NCI-H1105 treated with DMSO at 0.1 percent for 48 hours (cell line): ENCODE measurements at places on chromosomes 13 and 19.

DNA sequence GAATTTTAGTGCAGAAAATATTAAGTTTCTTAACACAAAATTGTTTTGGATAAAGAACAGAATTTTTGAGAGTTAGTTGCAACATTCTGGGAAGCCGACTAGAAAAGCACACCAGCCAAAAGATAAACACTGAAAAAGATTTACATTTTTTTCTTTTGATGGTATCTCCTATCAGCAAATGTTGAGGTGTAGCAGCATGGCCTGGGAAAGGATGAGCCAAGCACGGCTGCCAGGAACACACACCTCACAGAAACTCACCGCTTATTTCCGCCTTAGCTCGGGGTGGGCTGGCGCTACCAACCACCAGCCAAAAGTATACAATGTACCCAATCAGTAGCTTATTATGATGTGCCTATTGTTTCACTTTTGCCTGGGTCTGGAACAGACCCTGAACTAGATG lies 134.7 kb downstream of the MIPEP start:
- no peak for DNase-seq

DNA sequence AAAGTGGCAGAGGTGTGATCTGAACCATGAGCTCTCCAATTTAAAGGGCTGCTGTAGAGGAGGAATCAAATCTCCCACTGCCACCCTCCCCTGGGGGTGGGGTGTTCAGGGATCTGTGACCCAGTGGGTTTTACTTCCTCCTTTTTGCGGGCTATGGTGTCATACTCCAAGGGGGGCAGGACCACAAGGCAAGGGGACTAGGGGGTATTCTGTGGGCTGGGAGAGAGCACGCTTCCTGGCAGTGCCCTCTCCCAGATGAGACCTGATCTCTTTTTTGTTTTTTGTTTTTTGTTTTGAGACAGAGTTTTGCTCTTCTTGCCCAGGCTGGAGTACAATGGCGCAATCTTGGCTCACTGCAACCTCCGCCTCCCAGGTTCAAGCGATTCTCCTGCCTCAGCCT lies 10.3 kb downstream of the PLD3 start:
- no peak for DNase-seq

DNA sequence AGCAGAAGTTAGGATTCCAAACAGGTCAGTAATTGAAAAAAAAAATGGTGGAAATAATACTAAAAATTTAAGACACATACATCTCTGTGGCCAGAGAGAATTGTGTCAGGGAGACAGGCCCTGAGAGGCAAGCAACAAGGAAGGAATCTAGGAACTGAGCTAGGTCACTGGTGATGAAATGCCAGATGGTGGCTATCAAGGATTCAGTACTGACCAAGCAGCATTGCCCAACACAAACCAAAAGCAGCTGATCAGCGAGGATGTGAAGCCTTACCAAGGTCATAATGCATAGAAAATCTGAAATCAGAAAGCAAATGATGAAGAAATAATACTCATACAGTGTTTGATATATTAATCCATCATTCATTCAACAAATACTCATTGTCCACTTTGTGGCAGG lies 905.0 kb downstream of the GPC5 start:
- DNase-seq, result no peak

DNA sequence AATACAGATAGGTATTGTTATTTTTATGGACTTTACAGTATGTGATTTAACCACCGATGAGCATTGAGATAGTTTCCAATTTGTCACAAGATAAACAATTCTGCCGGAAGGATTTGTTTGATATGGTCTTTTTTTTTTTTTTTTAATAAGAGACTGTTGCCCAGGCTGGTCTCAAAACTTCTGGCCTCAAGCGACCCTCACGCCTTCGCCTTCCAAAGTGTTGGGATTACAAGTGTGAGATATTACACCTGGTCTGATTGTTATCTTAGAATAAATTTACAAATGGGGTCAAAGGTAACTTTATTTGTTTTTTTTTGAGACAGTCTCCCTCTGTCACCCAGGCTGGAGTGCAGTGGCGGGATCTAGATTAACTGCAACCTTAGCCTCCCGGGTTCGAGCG lies 1.2 kb downstream of the GARRE1 start:
- no peak for DNase-seq

GRCh38 chr19:15265850-15266248 lies 33.6 kb upstream of the EPHX3 start:
- peak; percentile 83 for DNase-seq

- no peak for DNase-seq
These were observed 17.7 kb upstream of the KLF5 start for GRCh38 chr13:73040968-73041596.

GRCh38 chr13:32036126-32036695 lies 4.6 kb downstream of the FRY start:
- DNase-seq, result no peak

- peak; percentile 21 for DNase-seq
These were observed at the start of gene FREM2 for GRCh38 chr13:38686577-38687245. Gene FREM2, plus strand, starts transcription at chr13:38687077. Its CDS starts 268 bp downstream, at chr13:38687345.

DNA sequence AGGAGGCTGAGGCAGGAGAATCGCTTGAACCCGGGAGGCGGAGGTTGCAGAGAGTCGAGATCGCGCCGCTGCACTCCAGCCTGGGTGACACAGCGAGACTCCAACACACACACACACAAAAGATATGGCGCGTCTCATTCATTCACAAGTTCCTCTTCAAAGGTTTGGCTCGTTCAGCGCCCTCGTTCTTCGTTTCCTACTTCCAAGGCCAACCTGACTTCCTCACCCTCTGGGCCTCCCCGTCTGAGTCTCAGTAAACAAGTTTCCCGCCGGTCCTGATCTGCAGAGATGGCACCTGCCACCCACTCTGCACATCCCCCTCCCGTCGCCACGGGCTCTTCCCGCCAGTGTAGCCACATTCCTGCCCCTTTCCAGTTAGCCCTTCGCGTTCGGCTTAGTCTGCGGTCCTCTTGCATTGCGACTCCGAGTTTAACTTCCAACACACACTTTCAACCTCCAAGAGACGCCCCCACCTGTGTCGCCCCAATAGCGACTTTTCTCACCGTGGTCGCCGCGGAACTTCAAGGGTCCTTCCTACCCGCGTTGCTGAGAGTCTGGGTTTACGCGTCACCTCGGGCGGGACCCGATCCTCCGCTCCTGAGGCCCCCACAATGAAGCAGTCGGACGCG lies 1.3 kb upstream of the BSG start:
- peak; percentile 78 for DNase-seq

DNA sequence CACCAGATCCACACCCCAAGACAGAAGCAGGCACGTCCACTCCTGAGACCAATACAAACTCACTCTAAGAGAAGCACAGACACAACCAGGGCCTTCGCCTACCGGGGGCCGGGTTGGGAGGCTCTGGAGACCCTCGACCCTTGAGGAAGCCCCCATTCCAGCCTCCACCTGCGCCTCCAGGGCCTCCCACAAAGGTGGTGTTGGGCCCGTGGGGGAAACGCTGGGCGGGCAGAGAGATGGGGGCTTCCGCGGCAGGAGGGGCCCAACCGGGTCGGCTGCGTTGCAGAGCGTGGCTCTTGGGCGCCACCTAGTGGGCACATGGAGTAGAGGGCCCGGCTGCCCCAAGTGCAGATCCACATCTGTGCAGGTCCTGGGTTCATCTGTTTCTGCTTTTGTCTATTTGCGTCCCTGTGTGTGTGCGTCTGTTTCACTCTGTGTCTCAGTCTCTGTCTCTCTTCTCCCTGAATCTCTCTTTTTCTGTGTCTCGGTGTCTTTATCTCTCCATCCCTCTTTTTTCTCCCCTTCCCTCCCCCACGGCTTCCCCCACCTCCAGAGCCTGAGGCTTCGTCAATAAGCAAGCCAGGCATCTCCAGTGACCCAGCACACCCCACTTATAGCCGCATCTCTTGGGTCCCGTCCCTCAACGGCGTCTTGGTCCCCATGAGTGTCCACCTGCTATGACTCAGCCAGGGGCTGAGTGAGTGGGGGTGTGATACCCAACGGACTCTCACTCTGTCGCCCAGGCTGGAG lies 10.5 kb upstream of the TINCR start:
- peak; percentile 64 for DNase-seq

- no peak for DNase-seq
These were observed 94.8 kb downstream of the SOX1 start for GRCh38 chr13:112161521-112162301.

GRCh38 chr13:71540098-71540497 lies 326.9 kb downstream of the DACH1 start:
- DNase-seq, result peak; percentile 5
